NCI-H774 (cell line): ENCODE measurements at places on chromosomes 5 and 9.
A peak's percentile ranks its signal among the peaks of the same experiment; 100 is the strongest.

DNA sequence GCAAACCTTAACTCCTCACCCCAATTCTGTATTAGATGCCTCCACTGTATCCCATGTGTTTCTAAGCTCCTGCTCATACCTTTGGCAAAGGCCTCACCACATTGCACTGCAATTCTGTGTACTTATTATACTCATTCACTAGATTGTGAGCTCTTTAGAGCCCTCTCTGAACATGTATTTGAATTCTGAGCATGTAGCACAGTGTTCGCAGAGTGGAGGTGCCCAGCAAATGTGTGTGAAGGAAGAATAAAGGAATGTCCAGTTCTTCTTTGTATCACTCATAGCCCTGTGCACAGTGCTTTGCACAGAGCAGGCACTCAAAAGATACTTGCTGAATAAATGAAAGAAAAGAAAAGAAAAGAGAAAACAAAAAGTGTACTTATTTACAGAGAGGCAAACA is 301.1 kb upstream of the EFNA5 start:
- no peak for DNase-seq

- no peak for DNase-seq
These were observed 253.4 kb downstream of the ARHGAP26 start for GRCh38 chr5:143023411-143024096.

DNA sequence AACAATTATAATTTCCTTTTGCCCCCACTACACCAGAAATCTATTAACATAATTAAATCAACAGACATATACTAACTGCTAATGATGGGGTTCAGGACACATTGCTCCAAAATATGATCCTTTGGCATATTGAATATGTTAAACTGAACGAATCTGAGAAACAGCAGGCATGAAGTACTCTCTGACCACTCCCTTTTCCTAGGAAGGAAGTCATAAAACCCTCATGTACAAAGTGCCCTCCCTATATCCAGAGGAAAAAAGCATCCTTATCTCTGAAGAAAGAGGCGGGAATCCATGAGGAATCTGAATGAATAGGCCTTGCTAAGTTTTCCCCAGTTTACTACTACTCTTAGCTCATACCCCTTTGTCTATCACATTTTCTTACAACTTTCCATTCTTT is 67.9 kb downstream of the ADAMTS6 start:
- no peak for DNase-seq

DNA sequence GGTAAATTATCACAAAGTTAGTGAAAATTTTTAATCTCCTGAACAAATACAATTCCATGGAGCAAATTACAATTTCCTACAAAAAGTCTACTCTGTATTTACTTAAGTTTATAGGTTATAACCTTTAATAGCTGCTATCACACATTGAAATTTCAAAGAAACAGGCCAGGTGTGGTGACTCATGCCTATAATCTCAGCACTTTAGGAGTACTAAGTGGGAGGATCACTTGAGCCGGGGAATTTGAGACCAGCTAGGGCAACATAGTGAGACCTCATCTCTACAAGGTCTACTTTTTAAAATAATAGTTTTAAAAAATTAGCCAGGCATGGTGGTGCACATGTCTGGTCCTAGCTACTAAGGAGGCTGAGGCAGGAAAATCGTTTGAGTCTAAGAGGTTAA is 50.3 kb downstream of the HINT1 start:
- no peak for DNase-seq

GRCh38 chr5:54234304-54234933 is 76.0 kb downstream of the ARL15 start:
- DNase-seq, result peak; percentile 10

DNA sequence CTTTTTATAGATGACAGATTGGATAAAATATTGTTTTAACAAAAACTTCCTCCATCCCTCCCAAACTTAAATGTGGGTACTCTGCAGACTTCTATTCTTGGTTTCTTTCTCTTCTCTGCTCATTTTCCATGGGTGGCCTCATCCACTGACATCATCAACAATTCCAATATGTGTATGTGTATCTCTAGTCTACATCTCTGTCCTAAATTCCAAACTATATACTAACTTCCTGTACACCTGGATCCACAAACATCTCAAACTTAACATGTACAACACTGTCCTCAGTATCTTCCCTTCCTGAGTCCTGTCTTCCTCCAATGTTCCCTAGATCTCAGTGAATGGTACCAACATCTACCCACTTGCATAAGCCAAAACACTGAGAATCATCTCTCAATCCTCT is 28.5 kb upstream of the CDK5RAP2 start:
- DNase-seq, result no peak

DNA sequence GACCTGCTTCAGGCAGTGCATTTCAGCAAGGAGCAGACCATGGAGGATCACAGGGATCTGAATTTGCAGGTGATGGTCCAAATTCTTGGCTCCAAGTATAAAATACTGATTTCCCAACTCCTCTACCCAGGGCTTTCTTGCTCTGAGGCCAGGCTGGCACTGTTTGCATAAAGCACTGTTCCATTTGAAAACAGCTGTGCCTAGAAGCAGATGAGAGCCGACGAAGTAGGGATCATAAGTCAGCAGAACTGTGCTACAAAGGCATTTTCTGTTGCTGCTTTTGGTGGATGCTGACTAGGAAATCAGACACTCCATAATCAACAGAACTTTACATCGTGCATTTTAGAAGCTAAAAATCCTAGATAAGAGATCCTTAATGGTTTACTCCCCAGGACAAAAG is 126.4 kb downstream of the MAT2B start:
- no peak for DNase-seq

- DNase-seq, result no peak
These were observed 163.7 kb downstream of the MAN2A1 start for GRCh38 chr5:109853377-109853776.

- no peak for DNase-seq
These were observed 337.1 kb downstream of the GADD45G start for GRCh38 chr9:89941875-89942274.

DNA sequence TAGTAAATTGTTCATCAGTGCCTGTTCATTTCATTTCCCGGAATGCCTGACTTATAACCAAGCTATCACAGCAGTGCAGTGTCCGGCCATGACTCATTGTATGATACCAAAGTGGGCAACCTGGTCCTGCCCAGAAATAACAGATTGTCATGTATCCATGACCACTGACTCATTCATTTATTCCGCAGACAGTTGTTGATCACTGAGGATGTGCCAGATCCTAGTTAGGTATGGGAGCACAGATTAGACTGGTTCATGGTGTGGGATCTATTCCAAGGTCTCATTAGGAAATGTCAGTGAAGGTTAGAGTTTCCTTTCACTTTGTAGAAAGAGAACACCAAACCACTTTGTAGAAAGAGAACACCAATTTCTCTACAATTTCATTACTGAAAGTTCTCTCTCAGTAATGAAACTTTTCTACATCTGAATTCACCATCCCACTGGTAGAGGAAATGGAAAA is 8.7 kb downstream of the NREP start:
- no peak for DNase-seq

- DNase-seq, result no peak
These were observed 26.8 kb downstream of the ACTBL2 start for GRCh38 chr5:57455511-57456455.

- DNase-seq, result no peak
These were observed 5.8 kb upstream of the MEF2C start for GRCh38 chr5:88888848-88889188.

DNA sequence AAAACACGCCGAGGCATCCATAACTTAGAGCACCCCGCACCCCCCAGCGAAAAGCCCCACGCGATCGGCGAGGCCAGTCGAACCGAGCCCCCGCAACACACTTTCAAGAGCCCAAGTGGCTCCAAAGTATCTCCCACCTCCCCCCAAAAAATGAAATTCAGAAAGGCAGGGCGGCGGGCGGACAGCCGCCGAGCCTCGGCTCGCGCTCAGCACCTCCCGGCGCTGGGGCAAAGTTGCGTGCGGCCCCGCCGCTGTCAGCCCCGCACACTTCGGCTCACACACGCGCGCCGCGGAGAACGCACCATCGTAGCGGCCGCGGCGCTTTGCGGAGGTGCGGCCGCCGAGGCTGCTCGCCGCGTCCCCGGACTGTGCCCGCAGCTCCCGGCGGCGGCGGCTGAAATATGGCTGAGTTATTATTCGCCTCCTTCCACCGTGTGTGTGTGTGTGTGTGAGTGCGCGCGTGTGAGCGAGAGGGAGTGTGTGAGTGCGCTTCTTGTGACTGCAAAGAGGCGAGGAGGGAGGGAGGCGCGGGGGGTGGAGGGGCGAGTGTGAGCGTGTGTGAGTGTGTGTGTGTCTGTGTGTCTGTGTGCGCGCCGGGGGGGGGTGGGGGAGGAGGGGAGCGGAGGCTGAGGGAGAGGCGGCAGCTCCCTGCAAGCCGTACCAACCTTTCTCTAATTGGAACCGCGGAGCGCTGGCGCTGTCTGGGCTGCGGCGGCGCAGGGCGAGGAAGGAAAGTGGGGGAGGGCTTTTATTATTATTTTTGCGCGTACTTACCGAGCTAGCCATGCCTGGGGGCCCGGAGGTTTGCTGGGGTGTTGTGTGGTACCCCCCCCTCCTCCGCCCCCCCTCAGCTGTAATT is 599 bp downstream of the MLLT3 start:
- peak; percentile 76 for DNase-seq

- DNase-seq, result no peak
These were observed 265.3 kb downstream of the FSTL4 start for GRCh38 chr5:133347039-133347438.

- DNase-seq, result no peak
These were observed 55.4 kb downstream of the SEMA4D start for GRCh38 chr9:89442501-89442978.

DNA sequence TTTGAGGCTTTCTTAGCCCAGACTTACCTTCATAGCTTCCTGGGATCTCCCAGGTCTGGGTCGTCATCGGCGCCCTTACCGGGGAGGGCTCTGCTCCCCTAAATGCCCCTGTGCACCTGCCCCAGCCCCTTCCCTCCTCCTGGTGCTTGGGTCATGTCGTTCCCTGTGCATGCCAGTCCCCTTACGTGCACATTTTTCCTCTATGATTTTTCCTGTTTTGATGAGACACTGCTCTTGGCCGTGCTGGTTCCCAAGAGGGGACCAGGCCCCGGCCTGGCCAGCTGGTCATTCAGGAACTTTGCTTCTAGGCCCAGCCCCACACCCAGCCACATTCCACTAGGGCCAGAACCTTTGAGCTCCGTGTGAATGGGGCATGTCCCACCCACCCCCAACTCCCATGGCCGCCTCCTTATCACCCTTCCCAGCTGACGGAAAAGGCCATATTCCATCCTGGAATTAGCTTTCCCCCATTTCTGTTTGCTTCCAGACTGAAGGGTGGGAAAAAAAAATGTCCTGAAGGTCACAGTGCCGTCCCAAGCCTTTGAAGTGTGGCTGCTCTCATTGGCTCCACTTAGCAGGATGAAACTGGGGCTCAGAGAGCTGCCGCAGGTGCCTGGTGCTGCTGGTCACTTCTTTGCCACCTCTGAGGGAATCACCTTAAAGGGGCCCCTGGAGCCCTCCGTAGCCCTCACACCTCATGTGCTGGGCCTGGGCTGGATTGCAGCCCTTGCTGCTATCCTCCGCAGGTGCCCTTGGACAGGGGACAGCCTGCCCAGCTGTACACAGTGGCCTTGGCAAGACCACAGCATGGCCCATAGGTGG is 25.1 kb downstream of the ERGIC1 start:
- no peak for DNase-seq

- no peak for DNase-seq
These were observed 5.5 kb upstream of the DBN1 start for GRCh38 chr5:177478711-177479646.

DNA sequence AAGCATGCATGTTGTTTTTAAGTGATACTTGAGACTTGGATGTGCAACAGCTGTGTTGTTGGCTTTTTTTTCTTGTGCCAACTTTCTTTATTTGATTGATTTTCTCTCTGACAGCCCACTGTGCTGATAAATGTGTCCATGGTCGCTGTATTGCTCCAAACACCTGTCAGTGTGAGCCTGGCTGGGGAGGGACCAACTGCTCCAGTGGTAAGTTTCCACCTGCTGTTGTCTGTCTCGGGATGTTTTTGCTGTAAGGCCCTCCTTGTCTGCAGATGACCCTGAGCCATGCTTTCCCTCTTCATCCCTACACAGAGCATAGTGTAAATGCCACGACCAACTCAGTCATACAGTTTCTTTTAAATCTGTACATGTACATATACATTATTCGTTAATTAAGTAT is 79.2 kb downstream of the MEGF10 start:
- no peak for DNase-seq

- no peak for DNase-seq
These were observed 155.9 kb upstream of the PHYKPL start for GRCh38 chr5:178388386-178389025.

GRCh38 chr9:24721621-24722020 is 175.9 kb upstream of the IZUMO3 start:
- DNase-seq, result no peak

- no peak for DNase-seq
These were observed 27.7 kb downstream of the MSX2 start for GRCh38 chr5:174752121-174752520.

DNA sequence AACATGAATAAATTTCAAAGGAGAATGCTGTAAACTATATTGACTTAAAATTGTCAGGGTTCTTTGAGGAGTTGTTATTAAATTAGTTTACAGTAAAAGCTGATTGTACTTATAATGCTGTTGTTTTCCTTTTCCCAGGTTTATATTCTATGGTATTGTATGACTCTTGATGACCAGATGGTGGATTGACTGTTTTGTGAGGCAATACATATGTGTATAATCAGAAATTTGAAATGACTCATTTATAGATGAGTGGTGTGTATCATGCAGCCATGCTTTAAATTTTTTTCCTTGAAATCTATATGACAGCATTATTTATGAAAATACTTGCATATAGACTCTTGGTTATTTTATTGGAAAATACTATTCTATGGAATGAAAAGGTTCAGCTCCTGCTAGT is 195.3 kb downstream of the CNTLN start:
- DNase-seq, result no peak

DNA sequence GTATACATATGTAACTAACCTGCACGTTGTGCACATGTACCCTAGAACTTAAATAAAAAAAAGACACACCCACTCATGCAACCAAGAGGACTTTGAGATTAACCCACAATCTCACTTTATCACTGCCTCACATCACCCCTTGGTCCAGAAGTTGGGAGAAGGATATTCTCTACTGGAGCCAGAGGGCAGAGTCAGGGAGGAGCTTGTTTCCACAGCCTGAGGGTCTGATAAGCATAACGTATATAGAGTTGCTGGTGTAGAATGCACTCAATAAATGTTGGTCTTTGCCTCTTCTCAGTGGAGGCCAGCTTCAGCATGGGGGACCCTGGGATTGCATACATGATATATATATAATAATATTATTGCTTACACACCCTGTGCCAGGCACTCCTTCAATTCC is 10.1 kb downstream of the KCNV2 start:
- no peak for DNase-seq

DNA sequence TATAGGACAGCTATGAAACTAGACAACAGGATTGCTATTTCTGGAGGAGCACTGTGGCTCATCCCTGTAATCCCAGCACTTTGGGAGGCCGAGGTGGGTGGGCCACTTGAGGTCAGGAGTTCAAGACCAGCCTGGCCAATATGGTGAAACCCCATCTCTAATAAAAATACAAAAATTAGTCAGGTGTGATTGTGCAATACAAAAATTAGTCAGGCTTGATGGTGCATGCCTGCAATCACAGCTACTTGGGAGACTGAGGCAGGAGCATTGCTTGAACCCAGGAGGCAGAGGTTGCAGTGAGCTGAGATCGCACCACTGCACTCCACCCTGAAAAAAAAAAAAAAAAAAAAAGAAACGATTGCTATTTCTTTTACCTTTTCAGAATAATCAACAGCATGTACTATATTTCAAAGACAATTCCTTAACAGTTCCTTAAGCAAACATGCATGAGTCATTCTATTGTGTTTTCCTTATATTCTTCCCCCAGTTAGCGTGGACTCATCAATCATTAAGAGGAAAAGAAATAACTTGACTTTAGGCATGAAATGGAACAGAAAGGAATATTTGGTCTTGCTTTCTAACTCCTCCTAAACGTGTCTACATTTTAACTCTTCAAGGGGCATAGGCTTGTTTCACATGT is 162.6 kb downstream of the TAF11L14 start:
- DNase-seq, result no peak
